ENCODE measurements at places on chromosomes 6 and 20.

DNA sequence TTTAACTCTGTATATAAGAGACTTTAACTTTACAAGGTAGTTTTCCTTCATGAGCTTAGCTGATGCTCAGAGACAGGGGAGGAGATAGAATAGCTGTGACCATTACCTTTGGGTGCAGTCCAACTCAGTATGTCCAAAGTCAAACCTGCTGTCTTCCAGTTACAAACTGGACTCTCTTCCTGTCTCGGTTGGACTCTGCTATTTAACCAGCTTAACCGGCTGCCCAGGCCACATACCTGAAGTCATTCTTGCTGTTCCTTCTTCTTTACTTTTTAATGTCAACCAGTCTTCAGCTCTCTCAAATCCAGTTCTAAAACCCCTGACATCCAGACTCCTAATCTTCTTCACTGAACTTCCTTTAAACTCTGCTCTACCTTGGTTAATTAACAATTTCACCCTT, 138.3 kb upstream of the TSHZ2 start:
- no peak for DNase-seq

GRCh38 chr6:11631008-11631407, 93.5 kb downstream of the TMEM170B start:
- DNase-seq, result no peak

DNA sequence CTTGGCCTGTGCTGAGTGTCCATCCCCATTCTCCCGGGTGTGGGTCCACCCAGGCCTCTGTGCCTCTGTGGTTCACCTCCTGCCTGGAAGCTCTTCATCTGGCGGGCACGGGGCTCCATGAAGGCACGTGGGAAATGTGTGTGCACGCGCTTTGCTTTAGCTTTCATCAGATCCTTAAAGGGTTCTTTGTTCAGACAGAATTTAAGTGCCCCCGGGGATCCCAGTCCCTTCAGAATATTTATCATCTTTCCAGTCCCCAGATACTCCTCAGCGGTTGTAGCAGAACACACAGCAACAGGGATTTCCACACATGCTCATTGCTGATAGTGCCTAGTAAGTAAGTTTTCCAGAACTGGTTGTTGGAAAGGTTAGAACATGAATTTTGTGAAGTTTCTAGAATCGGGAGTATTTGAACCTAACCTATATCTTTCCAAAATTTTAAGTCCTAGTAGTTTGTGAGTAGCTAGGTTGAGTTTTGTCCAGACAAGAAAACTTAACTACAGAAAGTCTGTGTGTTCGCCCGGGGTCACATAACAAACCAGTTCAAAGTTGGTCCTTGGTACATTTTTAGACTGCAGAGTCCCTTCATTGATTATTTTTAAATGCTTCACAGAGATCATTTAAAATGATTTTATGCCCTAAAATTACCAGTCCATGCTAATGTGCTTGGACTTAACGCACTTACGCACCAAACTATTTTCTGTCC, 67.7 kb downstream of the RPP40 start:
- DNase-seq, result no peak

GRCh38 chr6:95083506-95083905, 493.8 kb upstream of the MANEA start:
- no peak for DNase-seq

GRCh38 chr20:2524709-2525506, 11.5 kb upstream of the TMC2 start:
- no peak for DNase-seq

DNA sequence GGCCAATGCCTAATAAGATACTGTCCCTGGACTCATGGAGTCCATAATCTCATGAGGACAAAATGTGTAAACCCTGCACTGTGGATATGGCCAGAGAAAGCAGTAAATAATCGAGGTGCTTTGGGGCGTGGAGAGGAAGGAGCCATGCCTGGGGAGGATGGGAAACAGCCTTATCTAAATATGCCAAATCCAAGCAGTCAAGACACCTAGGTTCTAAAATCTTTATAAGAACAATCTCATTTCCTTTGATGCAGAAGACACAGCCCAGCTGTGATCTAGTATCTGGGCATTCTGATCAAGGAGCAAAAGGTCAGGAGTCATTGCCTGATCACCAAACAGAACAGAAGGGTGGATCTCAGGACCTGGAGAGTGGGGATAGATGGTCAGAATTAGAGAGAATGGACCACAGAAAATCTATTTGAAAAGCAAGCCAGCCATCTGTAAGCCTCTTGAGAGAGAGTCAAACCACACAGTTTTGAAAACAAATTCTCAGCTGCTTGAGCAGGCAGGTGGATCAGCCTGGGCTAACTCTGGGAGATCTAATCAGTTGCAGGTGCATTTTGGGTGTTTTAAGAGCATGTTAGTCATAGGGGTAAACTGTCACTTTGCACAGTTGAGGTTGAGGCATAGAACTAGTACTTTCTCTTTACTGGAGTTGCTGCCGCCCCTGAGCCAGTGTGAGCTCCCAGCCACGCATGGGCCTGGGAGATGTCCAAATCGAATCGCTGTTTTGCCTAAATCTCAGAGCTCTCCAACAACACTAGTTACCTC, 130.8 kb upstream of the TNFAIP3 start:
- no peak for DNase-seq

GRCh38 chr6:11282245-11282644, 49.8 kb upstream of the NEDD9 start:
- no peak for DNase-seq

DNA sequence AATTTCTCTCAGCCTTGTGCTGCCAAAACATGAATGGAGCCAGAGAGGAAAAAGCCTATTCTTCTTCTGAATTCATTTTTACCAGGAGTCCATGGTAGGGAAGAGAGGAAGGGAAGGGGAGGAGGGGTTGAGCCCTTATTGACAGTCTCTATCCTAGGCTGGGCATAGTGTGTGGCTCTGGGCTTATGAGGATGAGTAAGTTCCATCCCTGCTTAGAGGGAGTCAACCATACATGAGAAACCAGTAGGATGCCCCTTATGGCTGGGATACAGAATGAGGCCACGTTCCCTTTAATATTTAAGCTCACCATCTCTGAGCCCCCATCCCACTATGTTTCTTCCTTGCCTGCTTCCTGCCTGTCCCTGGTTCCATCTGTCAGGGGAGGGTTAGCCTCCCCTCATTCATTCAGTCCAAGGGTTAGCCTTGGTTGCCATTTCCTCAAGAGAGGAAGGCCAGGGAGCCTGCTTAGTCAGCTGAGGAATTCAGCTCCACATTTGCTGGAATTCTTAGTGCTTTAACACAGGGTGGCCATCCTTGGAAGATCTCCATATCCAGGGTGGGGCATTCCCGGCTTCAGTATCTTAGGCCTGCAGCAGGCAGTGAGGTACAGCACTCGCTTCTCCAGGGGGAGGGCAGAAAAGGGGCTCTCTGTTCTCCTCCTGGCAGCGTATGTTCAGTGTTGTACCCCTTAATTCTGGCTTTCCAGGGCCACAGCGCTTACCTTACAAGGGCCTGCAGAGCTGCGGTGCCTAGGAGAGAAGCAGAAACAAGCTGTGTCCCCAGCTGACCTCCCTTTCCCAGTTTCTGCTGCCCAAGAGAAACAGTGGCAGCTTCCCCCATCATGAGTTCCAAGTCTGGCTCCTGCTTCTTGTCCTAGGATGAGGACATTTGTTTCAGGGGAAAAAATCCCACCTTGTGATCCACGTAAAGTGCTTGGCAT, 12.5 kb downstream of the SIRT5 start:
- no peak for DNase-seq

DNA sequence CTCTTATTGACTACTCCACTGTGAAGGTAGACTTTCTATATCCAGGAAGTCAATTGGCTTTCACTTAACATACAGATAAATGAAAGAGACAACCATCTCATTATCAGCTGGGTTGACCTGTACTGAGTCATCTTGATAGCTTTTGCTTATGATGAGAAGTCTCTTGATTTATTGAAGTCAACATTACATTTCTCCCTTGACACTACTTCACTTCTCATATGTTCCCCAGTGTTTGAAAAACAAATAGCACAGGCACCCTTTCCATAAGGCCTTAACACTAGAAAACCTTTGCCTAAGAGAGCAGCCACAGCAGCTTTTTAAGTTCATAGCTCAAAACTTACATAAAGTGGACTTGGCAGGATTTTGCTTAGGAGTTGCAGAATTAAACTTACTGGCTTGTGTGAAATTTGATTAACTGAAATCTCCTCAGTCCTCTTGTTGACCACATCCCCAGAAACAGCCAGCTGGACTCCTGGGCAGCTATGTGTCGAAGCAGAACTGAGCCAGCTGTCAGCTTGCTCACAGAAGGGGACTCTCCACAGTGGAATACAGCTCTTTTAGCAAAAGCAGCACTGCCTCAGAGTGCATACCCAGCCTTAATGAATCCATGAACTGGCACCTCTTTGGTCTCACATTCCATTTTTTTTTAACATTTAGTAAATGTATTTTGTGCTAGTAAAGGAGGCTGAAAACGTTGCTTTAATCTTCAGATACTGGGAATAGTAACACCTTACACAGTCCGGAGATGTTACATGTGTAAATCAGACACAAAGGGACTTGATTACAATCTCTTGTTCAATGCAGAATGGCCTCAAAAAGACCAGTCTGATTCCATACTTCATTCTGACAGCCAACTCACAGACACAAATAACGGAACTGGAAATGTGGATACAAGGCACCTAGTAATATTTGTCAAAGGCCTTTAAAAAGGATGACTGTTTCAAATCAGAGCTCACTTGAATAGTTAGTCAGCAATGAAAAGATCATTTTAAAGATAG, 1532.7 kb downstream of the HACE1 start:
- no peak for DNase-seq

DNA sequence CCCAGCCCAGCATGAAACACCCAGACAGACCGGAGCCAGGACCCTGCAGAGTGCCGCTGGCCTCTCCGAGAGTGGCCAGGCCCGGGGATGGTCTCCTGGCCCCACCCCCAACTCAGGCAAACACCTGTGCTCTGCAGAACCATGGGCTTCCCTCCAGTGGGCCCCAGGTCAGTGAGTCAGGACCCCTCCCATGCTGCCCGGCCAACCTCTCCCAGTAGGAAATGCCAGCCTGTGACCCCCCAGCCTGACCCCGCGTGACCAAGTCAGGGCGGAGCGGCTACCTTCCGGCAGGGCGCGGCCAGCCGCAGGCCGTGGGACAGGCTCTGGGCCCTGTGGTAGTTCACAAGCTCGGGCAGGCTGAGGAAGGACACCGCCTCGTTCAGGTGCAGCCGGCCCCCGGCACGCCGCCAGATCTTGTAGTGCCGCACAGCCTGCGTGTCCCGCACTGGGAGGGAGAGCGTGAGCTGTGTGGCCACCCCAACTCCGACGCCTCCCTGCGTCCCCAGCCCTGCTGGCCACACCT, 3.2 kb downstream of the PTK6 start:
- DNase-seq, result no peak

- DNase-seq, result no peak
These were observed 307.1 kb upstream of the RNF24 start for GRCh38 chr20:4322499-4322898.

DNA sequence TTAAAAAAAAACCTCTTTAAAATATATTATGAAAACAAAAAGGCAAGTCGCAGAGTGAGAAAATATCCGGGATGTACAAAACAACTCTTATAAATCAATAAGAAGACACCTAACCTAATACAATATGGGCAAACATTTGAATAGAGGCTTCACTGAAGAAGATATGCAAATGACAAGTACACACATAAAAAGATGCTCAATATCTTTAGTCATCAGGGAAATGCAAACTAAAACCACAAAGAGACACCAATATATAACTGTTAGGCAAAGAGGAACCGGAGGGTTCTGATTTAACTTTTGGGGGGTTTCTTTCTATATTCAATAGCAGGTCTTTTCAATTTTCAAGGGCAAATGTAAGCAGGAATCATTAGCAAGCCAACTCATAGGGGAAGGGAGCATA, 480.7 kb upstream of the SPTLC3 start:
- no peak for DNase-seq

DNA sequence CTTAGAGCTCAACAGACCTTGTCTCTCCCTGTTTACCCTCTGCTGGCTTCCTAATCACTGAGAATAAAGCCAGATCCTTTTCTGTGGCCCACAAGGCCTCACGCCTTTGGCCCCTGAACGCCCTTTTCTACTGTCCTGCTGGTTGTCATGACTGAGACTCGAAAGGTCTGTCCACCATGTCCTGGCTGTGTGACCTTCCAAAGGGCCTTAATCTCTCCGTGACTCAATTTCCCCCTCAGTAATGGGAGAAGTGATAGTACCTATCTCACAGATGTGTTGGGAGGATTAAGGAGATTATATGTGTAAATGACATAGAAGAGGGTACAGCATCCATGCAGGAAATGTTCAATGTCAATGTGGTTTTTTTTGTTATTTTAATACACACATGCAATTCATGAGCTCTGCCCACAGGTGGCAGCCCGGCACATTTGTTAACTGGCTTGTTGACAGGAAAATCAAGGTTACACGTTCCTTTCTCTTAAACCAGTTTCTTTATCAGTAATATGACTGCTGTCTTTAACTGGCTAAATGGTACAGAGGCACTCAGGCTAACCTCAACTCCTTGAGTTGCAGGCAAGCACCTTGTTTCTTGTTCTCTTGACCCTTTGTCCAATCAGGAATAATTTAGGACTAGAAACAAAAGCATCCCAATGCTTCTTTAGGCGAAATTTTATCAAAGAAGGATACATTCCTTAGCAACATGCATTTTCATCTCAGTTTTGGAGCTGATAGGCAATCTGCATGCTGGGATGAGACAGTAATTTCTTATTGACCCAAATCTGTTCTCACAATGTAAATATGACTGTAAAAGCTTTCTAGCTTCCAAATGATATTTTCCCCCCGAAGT, 16.6 kb downstream of the SLC22A1 start:
- DNase-seq, result no peak

DNA sequence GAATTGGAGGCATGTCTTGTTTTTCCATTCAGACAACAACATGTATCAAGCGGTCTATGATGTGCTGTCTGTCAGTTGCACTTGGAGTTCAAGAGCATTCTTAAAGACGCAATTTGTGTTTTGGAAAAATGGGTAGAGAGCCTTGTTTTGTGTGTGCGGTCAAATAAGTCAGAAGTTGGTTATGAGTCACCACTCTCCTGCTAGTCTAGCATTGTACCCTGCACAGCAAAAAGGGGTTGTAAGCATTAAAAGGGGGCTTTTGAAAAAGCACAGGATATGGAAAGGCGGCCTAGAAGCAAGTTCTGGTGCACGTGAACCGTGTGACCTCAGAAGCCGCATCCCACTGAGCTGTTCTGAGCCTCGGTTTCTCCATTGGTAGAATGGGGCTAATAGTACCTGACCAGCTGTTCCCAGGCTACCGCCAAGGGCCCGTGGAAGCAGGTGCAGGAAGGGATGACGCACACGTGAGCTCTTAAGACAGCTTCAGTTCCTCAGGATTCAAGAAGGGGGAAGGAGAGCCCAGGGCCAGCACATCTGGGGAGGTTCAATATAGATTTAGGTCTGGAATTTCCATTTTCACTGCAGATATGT, 61.6 kb upstream of the SNX9 start:
- no peak for DNase-seq

DNA sequence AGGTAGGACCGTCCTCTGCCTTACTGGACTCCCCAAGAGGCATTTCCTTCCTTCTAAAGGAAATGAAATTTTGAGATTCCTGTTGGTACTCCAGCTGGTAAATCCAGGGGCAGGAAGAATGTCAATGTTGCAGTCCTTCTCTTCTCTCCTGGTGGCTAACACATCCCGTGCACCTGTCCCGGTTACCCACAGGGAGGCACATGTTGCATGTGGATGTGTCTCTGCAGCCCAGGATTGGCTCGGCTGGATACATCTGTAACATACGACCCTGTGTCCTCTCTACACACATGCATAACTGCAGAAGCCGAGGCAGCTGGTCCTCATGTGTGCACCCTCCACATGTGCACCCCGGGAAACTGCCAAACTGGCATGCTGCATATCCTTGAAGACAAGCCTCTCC, 1.3 kb upstream of the LRFN2 start:
- no peak for DNase-seq

Measured in NCI-H1417 treated with DMSO at 0.1 percent for 48 hours (cell line).